ENCODE measurements at places on chromosomes 6 and 20.

GRCh38 chr6:126664271-126664670 lies 324.4 kb downstream of the CENPW start:
- DNase-seq = no peak

DNA sequence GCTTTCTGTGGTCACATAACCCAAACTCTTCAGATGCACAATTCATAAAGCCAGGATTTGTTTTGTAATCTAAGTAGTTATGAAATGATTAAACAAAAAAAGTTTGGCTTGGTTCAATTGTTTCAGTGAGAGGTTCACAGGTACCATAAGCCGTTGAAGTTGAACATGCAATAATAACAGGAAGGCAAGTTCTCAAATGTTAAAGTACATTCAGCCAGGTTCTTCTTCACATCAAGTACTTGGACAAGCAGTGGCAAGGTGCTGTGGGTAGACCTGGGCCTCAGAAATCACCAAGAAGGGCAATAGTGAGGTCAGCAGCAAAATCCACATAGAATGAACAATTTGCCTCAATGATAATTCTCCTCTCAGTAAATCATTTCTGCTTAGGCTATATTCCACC lies 175.5 kb downstream of the EPM2A start:
- DNase-seq = no peak

- DNase-seq = no peak
Measured at GRCh38 chr6:93213028-93213427, 206.3 kb downstream of the EPHA7 start.

DNA sequence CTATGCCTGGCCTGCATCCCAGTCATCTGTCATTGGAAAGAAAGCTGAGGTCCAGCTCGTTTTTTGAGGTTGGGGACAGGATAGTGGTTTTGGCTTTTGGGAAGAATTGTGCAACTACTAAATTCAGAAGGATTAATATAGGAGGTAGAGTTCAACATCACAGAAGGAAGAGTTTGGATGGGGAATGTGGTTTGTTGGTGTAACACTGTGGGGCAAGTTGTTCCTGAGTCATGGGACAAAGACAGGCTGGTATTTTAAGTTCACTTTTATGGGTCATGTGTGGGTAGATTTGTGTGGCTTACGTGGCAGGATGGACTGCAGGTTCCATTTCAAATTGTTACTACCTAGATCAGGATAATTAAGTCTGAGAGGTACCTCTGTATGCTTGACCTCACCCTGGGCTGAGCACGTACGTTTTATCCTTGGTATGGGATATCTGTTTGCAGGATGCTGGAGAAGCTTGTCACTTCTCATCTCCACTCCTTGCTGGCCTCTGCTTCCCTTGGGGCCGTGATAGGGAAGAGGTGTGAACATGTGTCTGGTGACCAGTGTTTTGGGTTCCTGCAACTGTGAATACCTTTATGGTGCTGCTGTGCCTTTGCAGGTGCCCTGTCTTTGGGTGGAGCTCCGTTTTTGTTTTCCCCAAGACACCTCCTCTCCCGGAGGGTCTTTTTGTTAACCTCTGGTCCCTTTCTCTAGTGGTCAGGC lies 177.6 kb downstream of the JARID2 start:
- DNase-seq = no peak

DNA sequence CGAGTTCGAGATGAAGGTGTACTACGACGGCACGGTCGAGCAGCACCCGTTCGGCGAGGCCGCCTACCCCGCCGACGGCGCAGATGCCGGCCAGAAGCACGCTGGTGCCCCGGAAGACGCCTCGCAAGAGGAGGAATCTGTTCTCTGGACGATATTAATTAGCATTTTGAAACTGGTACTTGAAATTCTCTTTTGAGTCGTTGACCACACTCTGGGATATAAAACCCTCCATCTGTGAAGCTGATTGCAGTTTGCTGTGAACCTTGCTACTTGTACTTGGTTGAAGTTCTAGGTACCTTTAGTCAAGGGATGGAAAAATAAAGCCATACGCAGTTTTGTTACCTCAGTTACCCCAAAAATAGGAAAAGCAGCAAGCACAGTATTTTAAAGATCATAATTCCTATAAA lies 917 bp downstream of the C6orf120 start:
- DNase-seq = no peak

GRCh38 chr6:25627001-25627400 lies 25.0 kb upstream of the SCGN start:
- DNase-seq = no peak

- no peak for DNase-seq
Measured at GRCh38 chr20:2602746-2603145, 49.7 kb upstream of the NOP56 start.

- DNase-seq = no peak
Measured at GRCh38 chr6:148307405-148307804, 35.2 kb upstream of the SASH1 start.

DNA sequence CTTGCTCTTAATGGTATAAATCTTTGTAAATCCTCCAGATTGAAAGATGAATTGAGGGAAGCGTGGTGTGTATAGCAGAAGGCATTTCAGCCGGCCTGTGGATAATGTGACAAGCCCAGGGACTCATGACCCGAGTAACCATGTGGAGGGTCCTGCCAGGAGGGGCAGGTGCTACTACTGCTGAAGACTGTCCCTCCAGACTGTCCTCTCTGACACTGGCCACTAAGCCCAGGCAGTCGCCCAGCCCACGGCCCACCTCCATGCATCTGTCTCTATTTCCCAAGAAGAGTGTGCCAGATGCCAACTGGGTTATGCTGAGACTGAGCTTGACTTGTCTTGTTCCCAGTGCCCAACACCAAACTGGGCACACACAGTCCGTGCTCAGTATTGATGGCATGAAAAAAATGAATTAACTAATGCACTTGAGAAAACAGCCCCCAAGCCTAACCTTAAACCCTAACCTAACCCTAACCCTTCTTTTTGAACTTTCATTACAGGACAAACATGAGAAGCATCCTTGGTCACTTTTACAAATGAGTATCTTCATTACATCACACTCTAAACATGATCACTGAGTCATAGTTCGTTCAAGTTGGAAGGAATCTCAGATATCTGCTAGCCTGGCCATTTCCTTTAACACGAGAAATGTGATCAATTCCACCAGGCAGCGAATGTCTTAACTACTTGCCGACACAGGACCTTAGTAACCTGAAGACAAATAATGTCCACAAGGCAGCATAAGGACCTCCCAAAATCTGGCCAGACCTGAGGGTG lies 182.2 kb upstream of the RREB1 start:
- no peak for DNase-seq

- DNase-seq = no peak
Measured at GRCh38 chr20:11982955-11983470, 65.3 kb downstream of the BTBD3 start.

DNA sequence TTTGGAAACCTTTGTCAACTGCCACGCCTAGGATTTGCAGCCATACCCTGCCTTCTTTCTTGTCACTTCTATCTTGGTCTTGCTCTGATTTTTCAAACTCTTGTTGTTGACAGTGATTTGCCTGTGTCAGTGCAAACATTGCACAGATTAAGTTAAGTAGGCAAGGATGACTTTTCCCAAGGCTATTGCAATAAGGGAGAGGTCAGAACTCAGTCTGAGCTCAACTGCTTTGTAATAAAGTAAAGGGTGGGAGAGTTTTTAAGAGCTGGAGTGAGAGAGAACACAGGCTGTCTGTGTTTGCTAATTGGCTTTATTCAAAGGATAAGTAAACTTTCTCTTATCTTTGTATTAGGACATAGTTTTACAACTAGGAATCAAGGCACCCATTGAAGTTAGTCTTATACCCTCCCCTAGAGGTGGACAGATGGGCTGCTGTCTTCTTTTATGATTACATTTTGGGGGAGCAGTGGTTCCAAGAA lies 448.6 kb downstream of the PHF3 start:
- DNase-seq = no peak

- no peak for DNase-seq
Measured at GRCh38 chr6:1678201-1678600, 68.5 kb downstream of the FOXC1 start.

DNA sequence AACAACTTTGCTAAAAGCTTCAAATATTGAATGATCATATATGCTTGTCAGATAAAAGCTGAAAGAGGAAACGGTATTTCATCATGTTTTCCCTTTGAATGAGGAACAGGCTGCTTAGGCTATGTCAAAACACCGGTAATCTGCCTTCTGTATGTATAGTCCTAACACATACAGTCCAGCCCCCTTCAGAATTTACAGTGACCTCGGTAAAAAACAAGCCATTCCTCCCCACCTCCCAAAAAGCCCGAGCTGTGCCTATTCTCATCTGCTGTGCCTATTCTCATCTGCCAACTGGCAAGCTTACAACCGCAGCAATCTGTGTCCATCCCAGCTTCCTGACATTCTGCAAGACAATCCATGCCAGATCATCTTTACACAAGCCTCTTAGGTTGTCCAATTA lies 26.8 kb upstream of the UBE2J1 start:
- no peak for DNase-seq

GRCh38 chr6:56220078-56220477 lies 27.3 kb downstream of the COL21A1 start:
- DNase-seq = no peak

Data from cortex of kidney (tissue), 1 donor.